ENCODE measurements at places on chromosomes 11 and 22. TPM values are rescaled to one million over a fixed set of nuclear protein-coding genes. Genes with fewer than 3 reads are reported as not detected.

SLC35E4 gene
- total RNA-seq: 5.0 TPM

ALKBH3 gene
- 26.6 TPM for total RNA-seq

KRTAP5-11 gene
- total RNA-seq: not detected

HEPHL1 gene
- total RNA-seq: not detected

CARD16 gene
- not detected for total RNA-seq

MRGPRE gene
- total RNA-seq: not detected

RASGRP2 gene
- total RNA-seq: 1.5 TPM

SAA2 gene
- total RNA-seq: not detected

SORL1 gene
- total RNA-seq: 1.4 TPM

CRYAB gene
- 23.1 TPM for total RNA-seq

RANGAP1 gene
- total RNA-seq: 88.1 TPM

MYO7A gene
- total RNA-seq: 1.3 TPM

SYT7 gene
- 1.2 TPM for total RNA-seq

TCP11L1 gene
- total RNA-seq: 23.6 TPM

HDAC10 gene
- 6.5 TPM for total RNA-seq

Measured in A549 treated with Mapracorat at 1 μM for 4 hours (cell line).